H54 (cell line): ENCODE measurements at places on chromosomes 6 and 20.

- DNase-seq: no peak
Observed at GRCh38 chr6:125300992-125301434, 754 bp downstream of the HDDC2 start.

- DNase-seq: no peak
Observed at GRCh38 chr6:113629975-113630737, 227.0 kb upstream of the MARCKS start.

DNA sequence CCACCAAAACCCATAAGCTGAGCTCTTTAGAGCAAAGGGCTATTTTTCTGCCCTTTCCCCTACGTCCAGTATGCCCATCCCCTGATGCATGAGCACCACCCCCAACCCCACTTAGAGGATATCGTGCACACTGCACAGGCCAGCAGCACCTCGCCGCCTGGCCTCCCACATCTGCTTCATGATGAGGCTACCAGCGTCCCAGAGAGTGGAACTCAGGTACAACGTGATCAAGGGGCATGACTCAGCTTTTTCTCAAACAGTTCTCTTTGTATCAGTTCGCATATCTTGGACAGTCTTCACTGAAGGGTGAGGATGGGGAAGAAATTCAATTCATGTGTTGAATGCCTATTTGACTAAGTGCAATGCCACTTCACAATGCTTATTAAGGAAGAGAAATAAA, 81.9 kb upstream of the QKI start:
- DNase-seq: no peak

GRCh38 chr20:584971-585301, 25.2 kb downstream of the TCF15 start:
- no peak for DNase-seq

GRCh38 chr6:38354905-38355304, 284.8 kb downstream of the BTBD9 start:
- no peak for DNase-seq

- no peak for DNase-seq
Observed at GRCh38 chr20:47359530-47360296, 3.2 kb upstream of the ZMYND8 start.

DNA sequence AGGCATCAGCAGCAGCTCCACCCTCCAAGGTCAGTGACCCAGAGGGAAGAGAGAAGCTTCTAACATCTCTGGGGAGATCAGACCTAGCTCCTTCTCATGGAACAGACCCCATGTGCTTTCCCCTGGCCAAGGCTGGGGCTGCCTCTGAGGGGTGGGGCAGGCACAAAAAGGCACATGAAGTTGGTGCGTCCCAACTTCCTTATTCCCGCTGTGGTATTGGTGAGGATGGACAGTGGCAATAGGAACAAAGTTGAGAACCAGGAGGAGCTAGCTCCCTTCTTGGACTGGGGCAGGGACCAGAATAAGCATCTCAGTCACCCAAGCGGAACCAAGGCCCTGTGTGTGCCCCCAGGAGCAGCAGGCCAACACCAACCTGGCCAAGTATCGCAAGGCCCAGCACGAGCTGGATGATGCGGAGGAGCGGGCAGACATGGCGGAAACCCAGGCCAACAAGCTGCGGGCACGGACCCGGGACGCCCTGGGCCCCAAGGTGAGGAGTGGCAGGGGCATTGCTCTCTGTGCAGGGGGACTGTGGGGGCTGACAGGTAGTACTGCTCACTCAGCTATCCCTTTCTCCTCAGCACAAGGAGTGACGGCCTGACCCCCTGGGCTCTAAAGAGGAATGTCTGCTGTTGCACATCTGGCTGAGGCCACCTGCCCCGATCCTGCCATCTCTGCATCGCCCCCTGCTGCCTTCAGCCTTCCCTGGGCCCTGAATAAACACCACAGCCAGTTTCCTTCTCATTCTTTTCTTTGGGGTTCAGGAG, 46.1 kb downstream of the MYH7B start:
- DNase-seq: no peak

GRCh38 chr6:112296122-112296521, 41.8 kb upstream of the LAMA4 start:
- DNase-seq: no peak

DNA sequence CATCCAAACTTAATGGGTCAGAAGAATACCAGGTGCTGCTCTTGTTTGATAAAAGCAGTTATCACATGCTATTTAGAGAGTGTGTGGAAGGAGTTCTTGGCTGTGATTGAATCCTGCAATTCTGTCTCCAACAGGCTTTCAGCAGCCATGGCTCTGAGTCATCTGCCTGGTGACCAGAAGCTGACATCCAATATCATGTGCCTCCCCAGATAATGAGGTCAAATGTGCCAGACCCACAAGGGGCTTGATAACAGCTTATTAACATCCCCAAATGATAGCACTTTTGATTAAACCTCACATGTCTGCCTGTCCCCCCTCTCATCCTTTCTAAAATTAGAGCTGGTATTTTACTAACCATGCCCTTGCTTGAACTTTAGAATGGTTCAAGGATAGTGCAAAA, 175.7 kb upstream of the PLN start:
- no peak for DNase-seq

DNA sequence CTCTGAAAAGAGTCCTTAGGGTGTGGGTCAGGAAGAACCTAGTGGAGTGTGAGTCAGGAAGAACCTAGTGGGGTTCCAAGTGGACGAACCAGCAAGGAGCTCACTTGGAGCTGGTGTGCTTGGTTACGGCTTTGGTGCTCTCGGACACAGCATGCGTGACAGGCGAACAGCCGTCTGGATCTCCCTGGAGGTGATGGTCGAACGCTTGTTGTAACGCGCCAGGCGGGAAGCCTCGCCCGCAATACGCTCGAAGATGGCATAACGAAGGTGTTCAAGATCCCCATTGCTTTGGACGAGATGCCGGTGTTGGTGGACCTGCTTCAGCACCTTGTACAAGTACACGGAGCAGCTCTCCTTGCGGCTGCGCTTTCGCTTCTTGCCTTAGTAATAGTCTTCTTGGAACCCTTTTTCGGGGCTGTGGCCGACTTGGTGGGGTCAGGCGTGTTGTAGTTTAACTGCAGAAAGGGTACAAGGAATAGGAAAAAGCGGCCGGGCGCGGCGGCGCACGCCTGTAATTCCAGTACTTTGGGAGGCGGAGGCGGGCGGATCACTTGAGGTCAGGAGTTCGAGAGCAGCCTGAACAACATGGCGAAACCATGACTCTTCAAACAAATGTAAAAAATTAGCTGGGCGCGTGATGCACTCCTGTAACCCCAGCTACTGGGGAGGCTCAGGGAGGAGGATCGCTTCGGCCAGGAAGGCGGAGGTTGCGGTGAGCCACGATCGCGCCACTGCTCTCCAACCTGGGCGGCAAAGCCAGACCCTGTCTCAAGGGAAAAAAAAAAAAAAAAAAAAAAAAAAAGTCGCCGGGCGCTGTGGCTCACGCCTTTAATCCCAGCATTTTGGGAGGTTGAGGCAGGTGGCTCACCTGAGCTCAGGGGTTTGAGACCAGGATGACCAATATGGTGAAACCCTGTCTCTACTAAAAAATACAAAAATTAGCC, 48.0 kb downstream of the OR2B2 start:
- no peak for DNase-seq

DNA sequence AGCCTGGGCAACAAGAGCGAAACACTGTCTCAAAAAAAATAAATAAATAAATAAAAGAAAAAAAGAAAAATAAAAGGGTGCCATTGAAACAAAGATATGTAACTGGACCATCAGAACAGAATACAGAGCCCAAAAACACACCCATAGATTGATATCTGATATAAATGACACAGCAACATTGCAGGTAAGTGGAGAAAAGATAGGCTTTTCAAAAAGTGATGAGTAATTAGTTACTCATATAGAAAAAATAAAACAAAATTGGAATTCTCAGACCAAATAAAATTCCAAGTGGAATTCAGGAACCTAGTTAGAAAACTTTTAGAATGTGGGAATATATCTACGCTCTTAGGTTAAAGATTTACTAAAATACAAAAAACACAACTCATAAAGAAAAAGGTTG, 60.6 kb upstream of the CHD6 start:
- no peak for DNase-seq
